Stimulated activated CD4-positive, alpha-beta T cell treated with anti-CD3 and anti-CD28 coated beads, Interleukin-15, amount 100 ng/mL, for 24 hours (primary cell): ENCODE measurements at places on chromosomes 6 and 20.

- DNase-seq = no peak
Observed at GRCh38 chr6:144379356-144379755, 94.2 kb downstream of the UTRN start.

DNA sequence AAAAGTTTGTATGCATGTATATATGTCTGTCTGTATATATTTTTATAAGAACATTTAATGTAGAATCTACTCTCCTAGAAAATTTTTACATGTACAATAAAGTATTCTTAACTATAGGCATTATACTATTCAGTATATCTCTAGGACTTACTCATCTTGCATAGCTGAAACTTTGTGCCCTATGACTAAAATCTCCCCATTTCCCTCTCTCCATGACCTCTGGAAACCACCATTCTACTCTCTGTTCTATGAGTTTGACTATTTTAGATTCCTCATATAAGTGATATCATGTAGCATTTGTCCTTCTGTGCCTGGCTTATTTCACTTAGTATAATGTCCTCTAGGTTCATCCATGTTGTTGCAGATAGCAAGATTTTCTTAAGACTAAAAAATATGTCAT lies 205.1 kb upstream of the SMLR1 start:
- no peak for DNase-seq

GRCh38 chr6:32954986-32955802 lies 2.3 kb upstream of the HLA-DMA start:
- DNase-seq = peak; percentile 33

GRCh38 chr6:36848658-36849441 lies 9.6 kb upstream of the CPNE5 start:
- DNase-seq = no peak

- no peak for DNase-seq
Observed at GRCh38 chr6:115524821-115525220, 535.9 kb downstream of the FRK start.

DNA sequence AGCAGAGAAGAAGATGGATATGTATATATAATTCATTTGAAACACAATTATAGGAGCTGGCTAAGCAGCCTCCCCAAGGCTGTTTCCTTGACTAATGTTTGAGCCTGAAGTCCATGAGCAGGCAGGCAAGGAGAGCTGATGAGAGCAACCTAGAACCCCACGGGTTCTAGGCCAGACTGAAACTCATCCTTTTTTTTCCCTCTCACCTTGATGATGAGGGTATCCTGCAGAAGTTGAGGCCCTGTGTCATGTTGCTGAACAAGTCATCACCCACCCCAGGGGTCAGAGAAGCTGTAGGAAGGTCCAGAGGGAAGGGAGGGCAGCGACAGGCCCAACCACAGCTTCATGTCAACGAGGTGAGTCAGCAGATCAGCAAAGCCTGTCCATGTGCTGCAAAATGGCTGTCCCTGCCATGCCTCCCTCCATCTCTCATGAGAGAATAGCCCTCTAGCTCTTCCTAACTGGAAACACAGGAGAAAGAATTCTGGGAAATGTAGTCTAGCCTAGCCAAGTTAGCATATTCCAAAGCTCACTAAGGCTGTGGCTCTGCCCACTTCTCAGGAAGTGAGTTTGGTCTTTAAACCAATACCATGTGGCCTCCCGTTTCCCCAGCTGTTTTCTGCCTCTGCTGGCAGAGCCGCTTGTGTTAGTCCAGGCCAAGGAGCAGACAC lies 91.3 kb upstream of the DTNBP1 start:
- no peak for DNase-seq

GRCh38 chr6:63395381-63395780 lies 75.6 kb upstream of the LGSN start:
- DNase-seq = no peak
